ENCODE measurements at places on chromosomes 16 and 17. TPM values are rescaled to one million over a fixed set of nuclear protein-coding genes. Genes with fewer than 3 reads are reported as not detected.

The OTOA gene
- 0.17 TPM for total RNA-seq

The EEF2KMT gene
- total RNA-seq, result 19.5 TPM

The CDK10 gene
- 65.1 TPM for total RNA-seq

The COX6A2 gene
- not detected for total RNA-seq

The SPNS2 gene
- total RNA-seq, result 0.15 TPM

The PMFBP1 gene
- total RNA-seq, result 0.17 TPM

The CCL7 gene
- not detected for total RNA-seq

The HP gene
- total RNA-seq, result not detected

The TNFRSF13B gene
- not detected for total RNA-seq

The CCL2 gene
- total RNA-seq, result 4.2 TPM

The SLC9A5 gene
- total RNA-seq, result 0.89 TPM

The NUPR1 gene
- total RNA-seq, result 20.3 TPM

The HEATR9 gene
- not detected for total RNA-seq

The KRT24 gene
- total RNA-seq, result not detected

The ZACN gene
- not detected for total RNA-seq

The HOXB3 gene
- total RNA-seq, result 45.0 TPM

The NPIPB8 gene
- total RNA-seq, result not detected
